ENCODE measurements at places on chromosomes 11 and 22.
A peak's percentile ranks its signal among the peaks of the same experiment; 100 is the strongest.

GRCh38 chr22:45452565-45453379 lies 39.3 kb downstream of the RIBC2 start:
- no peak for DNase-seq

DNA sequence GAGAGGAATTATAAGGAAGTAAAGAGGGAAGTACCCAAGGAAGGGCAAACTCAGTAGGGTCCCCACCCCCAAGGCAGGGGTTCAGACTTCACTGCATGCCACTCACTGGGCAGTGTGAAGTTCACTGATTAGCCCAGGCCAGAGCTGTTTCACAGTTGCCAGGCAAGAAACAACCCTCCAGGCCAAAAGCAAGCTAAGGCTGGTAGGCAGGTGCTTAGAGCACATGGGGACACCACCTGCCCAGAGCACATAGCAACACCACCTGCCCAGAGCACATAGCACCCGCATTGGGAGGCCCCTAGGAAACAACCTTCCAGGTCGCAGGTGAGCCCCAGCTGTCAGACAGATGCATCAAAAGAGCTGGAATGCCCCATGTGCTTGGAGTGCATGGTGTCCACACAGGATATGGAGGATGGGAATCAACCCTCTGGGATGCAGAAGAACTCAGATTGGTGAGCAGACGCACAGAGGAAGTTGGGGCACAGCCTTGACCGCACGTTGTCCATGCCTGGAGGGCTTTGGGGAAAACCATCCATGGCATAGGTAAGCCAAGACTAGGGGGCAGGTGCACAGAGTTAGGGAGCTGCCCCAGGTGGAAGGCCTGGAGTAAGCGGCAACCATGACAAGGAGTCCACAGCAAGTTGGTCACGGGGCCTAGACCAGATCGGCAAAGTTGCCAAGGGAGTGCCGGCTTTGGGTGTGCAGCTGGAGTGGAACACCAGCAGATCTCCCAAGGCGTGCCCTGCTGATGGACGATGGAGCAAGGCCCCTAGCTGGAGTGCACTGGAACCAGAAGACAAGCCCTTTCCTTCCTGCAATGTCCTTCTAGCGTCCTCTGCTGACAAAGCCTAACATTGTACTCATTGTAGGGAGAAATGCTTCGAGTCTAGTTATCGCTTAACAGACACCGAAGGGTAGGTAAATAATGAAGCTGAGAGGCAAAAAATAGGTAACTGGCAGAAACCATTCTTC lies 7.8 kb upstream of the TMEM216 start:
- no peak for DNase-seq

- DNase-seq: no peak
These were observed 607 bp downstream of the MRPL11 start for GRCh38 chr11:66437979-66438503.

DNA sequence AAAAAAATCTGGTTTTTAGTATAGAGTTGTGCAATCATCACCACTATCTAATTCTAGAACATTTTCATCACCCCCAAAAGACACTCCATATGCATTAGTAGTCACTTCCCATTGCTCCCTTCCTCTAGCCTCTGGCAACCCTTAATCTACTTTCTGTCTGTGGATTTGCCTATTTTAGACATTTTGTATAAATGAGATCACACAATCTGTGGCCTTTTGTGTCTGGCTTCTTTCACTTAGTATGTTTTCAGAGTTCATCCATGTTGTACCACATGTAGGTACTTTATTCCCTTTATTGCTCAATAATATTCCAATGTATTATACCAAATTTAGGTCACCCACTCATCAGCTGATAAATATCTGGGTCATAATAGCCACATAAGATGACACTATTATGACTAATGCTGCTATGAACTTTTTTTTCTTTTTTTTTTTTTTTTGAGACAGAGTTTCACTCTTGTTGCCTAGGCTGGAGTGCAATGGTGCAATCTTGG lies 67.5 kb upstream of the SCUBE2 start:
- DNase-seq: no peak

DNA sequence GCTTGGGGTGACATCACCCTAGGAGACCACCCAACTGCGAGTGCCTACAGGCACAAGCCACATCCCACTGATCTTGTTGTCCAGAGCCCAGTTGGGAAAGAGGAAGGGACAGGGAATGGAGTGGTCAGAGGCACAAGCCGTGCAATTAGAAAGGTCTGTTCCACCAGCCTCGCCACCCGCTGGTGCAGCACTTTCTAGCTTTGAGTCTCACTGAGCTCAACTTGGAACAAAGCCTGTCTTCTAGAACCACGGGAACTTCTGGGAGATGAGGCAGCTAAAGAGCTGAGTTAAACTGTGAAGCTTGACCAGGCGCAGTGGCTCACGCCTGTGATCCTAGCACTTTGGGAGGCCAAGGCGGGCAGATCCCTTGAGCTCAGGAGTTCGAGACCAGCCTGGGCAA lies 29.3 kb downstream of the TPBGL start:
- DNase-seq: no peak

- DNase-seq: no peak
These were observed 385.1 kb downstream of the DCDC1 start for GRCh38 chr11:30984442-30984816.

DNA sequence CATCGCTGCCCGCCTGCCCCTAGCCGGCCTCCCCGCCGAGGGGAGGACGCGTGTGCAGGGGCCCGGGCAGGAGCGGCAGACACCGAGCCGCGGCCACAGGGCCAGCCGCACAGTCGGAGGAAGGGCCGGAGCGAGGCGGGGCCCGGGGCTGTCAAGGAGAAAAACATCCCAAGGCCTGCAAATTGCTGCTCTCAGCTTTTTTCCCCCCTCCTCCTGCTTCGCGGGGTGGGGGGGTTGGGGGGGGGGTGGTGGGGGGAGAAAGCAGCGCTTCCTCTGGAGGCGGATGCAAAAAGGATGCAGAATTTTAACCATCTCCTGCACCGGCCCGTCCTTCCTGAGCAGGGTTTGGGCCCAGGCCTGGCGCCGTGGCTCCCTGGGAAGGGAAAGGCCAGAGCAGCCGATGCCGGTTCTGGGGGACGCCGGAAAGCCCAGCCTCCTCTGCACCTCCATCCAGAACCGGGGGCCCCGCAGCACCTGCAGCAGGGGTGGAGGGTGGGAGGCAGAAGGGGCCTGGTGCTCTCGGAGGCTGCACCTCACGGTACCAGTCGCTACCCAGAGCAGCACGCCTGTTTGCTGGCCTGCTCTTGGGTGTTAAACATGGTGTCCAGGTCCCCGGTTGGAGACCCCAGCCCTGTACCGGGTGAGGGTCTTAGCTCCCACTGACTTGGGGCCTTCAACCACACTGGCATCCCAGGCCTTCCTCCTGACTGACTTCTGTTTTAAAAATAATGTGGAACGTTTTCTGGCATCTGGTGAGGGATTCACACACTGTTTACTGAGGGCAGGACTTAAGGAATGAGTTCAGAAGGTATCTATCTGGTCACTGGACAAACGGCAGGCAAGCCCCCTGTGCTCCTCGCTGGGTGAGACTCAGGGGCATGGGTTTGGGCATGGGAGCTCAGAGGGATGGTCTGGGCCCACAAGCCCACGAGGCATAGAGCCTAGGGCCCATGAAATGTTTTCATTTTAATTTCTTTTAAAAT lies 77.4 kb upstream of the WNT7B start:
- no peak for DNase-seq

DNA sequence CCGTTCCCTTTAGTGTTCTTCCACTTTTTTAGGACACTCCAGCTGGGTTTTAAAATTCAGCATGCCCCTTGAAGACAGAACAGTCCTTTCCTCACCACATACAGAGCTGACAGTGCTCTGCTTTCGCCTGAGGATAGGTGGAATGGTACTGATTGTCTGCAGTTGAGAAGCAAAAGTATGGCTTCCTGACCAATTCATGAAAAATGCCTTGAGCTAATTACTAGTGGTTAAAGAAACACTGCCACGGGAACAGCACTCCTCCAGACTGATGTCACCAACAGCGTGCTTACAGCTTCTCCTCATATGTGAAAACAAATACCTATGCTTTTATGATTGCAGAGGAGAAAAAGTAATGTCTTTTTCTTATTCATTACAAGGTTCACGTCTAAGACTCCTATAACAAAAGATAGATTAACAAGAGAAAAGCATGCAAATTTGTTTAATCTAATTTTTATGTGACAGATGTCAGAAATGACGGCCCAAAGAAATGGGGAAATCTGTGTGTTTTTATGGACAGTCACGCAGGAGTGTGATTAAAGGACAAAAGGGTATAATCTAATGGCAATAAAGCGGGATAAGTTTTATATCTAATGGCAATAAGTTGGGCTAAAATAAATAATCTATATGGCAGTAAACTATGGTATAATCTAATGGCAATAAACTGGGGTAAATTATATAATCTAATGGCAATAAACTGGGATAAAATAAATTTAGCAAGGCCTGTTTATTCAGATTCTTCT lies 123.4 kb upstream of the ARHGAP42 start:
- no peak for DNase-seq

DNA sequence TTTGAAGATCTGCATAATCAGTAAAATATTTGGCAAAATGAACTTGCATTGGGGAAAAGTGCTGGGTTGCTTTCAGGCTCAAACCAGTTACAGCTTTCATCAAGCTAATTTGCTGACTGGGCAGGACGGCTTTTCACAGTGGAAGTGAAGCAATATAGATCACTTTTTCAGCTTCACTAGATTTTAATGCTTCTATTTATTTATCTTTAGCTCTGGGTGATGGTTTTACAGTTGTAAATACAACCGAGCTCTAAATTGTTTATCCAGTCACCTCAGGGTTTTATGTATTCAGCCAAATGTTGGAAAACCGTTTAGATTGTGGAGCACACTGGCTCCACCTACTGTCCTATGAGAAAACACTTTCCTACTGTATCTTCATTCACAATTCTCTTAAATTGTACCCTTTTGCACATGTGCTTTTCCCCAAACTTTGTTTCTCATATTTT lies 58.2 kb downstream of the ACER3 start:
- peak; percentile 80 for DNase-seq

- peak; percentile 74 for DNase-seq
These were observed 31.5 kb downstream of the TSG101 start for GRCh38 chr11:18495271-18495670.

GRCh38 chr11:65900125-65900898 lies at the start of gene FOSL1:
Gene FOSL1 (minus strand): TSS chr11:65900388. CDS start chr11:65900339, 49 bp downstream.
- peak; percentile 98 for DNase-seq

DNA sequence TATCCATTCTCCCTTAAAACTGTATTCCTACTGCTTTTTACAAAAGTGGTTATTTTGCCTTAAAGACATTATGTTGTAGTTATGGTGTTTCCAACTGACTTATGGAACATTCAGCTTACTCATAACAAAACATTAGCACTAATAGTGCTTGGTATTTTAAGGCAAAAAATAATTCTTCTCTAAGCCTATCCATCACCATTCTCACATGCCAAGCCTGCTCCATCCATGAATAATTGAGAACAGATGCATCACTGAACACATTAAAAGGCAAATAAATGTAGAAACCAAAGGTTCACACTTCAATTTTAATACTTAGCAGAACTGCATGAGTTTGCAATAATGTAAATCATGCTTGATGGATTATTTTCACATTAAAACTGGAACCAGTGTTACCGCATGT lies 42.3 kb upstream of the DDI1 start:
- no peak for DNase-seq
